ENCODE measurements at places on chromosomes 6 and 20.

- no peak for DNase-seq
- H3K36me3 ChIP-seq, result no peaks in the 10 kb centered on the region
- peak overlapping the region; percentile 58 for H3K27ac ChIP-seq
- peaks cover 21% of the 10 kb centered on the region for H3K27me3 ChIP-seq
Observed at GRCh38 chr20:37922016-37922415, 19.1 kb downstream of the VSTM2L start.

GRCh38 chr6:10621213-10621612 lies 73.2 kb downstream of the C6orf52 start:
- no peak for DNase-seq
- no peaks in the 10 kb centered on the region for H3K27me3 ChIP-seq
- H3K4me3 ChIP-seq, result no peak overlapping the region
- H3K27ac ChIP-seq, result no peak overlapping the region

GRCh38 chr6:81894788-81895271 lies 142.3 kb upstream of the TENT5A start:
- H3K4me3 ChIP-seq, result no peak overlapping the region
- H3K36me3 ChIP-seq, result no peaks in the 10 kb centered on the region
- DNase-seq, result no peak
- H3K4me1 ChIP-seq, result no peaks in the 10 kb centered on the region
- no peak overlapping the region for H3K27ac ChIP-seq

DNA sequence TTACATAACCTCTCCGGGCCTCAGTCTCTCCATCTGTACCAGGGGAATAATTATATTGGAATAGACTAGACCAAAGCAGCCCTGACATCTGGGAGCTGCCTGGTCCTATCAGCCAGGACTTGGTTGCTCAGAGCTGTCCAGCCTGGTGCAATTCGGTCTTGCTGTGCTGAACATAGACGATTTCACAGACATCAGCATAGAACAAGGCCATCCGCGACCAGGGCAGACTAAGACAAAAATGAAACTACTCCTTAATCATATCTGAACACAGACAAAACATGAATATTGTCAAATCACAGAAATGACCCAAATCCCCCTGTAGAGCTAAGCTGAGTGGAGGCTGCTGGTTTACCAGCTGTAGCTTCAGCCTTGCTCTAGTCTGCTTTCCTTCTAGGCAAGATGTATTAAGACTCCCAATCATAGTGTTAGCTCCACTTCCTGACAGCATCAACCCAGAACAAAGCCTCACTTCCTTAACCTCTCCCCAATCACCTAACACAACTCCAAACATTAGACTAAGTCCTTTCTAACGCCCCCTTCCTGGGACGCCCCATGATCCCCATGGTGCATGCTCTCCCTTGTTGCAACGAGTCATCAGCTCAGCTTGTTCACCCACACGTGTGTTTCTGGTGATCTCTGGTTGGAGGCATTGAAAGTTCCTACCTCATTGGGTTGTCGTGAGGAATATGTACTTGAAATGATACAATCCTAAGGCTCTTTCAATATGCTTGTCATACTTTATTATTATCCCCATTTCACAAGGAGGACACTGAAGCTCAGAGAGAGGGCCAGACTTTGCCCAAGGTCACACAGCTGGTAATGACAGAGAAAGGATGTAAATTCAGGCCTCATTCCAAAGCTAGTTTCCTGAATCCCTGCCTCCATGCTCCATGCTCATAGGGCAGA lies 3.5 kb upstream of the MAPK13 start:
- H3K27ac ChIP-seq, result peak overlapping the region; percentile 8
- peaks cover 6% of the 10 kb centered on the region for H3K36me3 ChIP-seq
- H3K4me1 ChIP-seq, result peaks cover 76% of the 10 kb centered on the region
- DNase-seq, result peak; percentile 34
- H3K4me3 ChIP-seq, result no peak overlapping the region

DNA sequence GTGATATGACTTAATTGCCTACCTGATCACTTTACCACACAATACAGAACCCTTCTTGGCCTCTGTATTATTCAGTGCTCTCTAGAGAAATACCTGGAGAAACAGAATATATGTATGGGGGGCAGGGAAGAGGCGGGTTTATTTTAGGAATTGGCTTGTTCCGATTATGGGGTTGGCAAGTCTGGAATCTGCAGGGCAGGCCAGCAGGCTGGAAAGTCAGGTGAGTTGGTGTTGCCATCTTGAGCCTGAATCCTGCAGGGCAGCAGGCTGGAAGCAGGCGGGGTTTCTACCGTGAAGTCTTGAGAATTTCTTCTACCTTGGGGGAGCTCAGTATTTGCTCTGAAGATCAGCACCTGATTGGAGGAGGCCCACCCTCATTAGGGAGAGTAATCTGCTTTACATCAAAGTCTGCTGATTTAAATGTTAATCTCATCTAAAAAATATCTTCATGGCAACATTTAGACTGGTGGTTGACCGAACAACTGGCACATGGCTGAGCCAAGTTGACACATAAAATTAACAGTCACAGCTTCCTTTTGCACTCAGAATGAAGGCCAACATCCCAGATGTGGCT lies 193.9 kb downstream of the ZDHHC14 start:
- peaks cover 28% of the 10 kb centered on the region for H3K4me1 ChIP-seq
- no peak for DNase-seq

DNA sequence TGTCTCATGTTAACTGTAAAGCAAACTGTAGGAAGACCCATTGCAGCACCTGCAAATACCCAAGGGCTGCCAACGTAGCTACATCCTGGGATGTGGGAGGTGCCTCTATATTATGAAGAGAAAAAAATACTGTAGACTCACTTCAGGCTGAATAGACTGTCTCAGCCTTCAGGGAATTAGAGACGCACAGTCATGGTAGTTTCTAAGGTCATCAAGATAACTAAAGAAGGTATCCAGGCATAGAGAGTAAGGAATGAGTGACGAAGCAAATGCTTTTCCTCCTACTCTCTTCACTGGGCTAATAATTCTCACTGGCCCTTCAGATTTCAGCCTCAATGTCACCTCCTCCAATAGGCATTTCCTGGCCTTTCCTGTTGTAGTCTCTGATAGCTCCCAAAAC lies 121.6 kb upstream of the ECI2 start:
- no peaks in the 10 kb centered on the region for H3K36me3 ChIP-seq
- H3K4me1 ChIP-seq, result no peaks in the 10 kb centered on the region
- DNase-seq, result no peak
- H3K27ac ChIP-seq, result no peak overlapping the region
- H3K27me3 ChIP-seq, result peaks cover 15% of the 10 kb centered on the region
- H3K4me3 ChIP-seq, result no peak overlapping the region

DNA sequence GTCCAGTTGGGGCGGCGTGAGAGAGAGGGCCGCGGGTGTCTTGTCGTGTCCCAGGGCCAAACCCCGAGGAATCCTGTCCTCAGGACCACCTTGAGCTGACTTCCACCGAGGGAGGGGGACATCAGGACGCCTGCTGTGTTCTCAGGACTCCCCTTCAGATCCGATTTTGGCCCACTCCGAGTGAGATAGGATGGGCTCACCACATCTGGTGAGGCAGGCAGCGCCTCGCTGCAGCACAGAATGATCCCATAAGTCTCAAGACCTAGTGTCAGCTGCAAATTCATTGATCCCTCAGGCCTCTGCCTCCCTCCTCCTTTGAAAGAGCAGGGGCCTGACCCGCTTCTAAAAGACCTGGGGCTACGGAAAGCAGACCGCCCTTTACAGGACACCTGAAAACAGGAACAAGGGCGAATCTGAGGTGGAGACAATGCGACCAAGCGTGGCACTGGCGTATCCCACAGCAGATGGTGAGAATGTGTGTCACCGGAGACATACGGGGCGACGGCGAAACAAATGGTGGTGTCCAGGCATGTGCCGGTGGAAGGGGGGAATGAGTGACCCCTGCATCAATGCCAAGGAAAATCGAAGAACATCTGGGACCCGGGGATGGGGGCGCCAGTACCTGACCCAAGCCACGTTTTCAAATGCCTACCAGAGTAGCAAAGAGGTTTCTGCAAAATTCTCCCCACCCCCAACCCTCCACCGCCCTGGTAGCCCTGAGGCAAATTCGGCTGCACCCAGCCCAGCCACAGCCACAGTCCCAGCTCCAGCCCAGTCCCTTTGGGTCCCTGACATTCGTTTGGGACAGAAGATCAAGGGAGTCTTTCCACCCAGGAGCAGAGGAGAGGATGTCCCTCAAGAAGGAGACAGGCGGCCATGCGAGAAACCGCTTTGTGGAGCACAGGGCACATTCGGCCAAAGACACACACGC lies 162.1 kb upstream of the ZNF337 start:
- no peak overlapping the region for H3K27ac ChIP-seq
- H3K27me3 ChIP-seq, result peaks cover 98% of the 10 kb centered on the region
- peaks cover 50% of the 10 kb centered on the region for H3K4me1 ChIP-seq
- H3K36me3 ChIP-seq, result no peaks in the 10 kb centered on the region
- no peak overlapping the region for H3K4me3 ChIP-seq

DNA sequence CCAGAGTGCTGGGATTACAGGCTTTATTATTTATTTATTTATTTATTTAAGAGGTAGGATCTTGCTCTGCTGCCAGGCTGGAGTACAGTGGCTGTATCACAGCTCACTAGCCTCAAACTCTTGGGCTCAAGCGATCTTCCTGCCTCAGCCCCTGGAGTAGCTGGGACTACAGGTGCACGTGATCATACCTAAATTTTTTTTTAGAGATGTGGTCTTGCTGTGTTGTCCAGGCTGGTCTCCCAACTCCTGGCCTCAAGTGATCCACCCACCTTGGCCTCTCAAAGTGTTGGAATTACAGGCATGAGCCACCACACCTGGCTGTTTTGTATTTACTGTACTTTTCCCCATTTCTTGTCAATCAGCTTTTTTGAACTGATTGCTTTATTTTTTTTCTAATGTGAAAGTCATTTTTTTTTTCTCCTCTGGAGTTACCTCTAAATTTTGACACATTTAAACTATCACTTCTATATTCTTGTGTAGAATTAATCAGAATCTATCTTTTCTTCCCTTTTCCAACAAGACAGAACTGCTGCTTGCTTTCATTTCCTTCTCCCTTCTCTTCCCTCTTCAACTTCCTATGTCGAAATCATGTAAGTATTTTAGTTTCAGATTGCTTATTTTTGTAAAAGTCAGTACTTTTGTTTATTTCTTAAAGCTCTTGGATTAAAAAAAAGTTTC lies 12.0 kb downstream of the PANK2 start:
- no peak for DNase-seq
- H3K27ac ChIP-seq, result peak overlapping the region; percentile 79
- peak overlapping the region; percentile 2 for H3K4me3 ChIP-seq
- H3K36me3 ChIP-seq, result peaks cover 57% of the 10 kb centered on the region

All from activated T-cell treated with anti-CD3 and anti-CD28 coated beads, Interleukin-2, amount 50 U/mL, for 24 hours (primary cell).